Daoy (cell line): ENCODE measurements at places on chromosomes 1 and 21. TPM values are rescaled to one million over a fixed set of nuclear protein-coding genes. Genes with fewer than 3 reads are reported as not detected.
A peak's percentile ranks its signal among the peaks of the same experiment; 100 is the strongest.

- DNase-seq = no peak
Observed at GRCh38 chr21:25913479-25913878, 178.7 kb downstream of the GABPA start.

GRCh38 chr1:89525169-89525855 is 683 bp downstream of the LRRC8B start:
- peak; percentile 59 for DNase-seq

- peak; percentile 69 for DNase-seq
Observed at GRCh38 chr21:37564924-37565529, 198.5 kb downstream of the DYRK1A start.

DNA sequence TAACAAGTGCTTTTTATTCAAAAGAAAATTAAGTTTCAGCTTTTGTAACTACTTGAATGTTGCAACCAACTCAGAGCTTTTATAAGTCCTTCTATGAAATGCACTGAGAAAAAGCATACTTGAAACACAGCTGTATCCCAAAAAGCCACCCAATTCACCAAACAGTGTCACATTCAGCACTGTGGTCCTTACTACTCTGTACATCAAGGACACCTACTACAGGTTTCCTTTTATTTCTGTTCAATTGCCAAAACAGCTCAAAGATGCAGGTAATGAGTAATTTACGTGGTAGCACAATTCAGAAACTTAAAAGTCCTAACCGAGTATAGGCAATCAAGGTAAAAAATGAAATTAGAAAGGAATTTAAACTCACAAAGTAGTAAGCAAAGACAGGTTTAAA is 2.5 kb downstream of the EIF4G3 start:
- no peak for DNase-seq

RXRG gene
- total RNA-seq = 0.17 and 1.7 TPM in 2 replicates
